ENCODE measurements at places on chromosomes 2 and 18.
A peak's percentile ranks its signal among the peaks of the same experiment; 100 is the strongest.

DNA sequence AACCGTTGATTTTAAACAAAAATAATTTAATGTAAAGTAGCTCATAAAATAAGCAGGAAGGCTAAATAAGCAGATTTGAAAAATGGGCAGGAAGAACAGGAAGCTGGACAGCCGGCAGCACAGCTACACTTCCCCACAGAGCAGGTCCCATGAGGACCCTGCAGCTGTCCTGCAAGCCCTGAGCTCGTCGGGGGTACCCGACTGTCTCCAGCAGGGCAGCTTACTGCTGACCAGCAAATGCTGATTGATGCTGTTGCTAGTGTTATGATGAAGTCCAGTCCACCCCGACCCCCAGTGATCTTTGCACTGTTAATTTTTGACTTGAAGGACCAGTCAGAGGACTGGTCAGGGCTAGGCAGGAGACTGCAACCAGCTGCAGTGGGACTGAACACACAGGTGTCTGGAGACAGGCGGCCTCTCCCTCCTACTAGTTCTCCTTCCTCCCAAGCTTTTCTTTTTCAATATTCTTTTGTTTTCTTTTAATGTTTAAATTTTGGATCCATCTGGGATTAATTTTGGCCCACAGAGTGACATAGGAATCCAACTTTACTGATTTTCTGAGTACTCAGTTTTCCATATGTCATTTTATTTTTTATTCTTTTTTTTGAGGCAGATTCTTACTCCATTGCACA, 27.7 kb downstream of the POLE4 start:
- DNase-seq = no peak

- peak; percentile 85 for DNase-seq
Measured at GRCh38 chr2:219521066-219521880, 7.0 kb downstream of the ASIC4 start.

DNA sequence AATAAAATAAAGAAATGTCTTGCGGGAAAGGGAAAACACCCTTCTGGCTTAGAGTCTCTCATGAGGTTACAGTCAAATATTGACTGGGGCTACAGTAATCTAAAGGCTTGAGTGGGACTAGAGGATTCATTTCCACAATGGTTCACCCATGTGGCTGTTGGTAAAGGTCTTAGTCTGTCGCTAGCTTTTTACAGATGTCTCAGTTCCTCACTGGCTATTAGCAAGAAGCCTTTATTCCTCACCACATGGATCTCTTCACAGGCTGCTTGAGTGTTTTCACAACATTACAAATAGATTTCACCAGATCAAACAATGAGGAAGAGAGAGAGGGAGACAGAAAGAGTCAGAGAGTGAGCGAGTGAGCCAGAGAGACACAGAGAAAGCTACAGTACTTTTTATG, 8.3 kb upstream of the ZC3H15 start:
- no peak for DNase-seq

- peak; percentile 87 for DNase-seq
Measured at GRCh38 chr2:65382776-65383357, 49.5 kb downstream of the SPRED2 start.

- DNase-seq = no peak
Measured at GRCh38 chr18:62045316-62045715, 141.5 kb downstream of the PIGN start.

DNA sequence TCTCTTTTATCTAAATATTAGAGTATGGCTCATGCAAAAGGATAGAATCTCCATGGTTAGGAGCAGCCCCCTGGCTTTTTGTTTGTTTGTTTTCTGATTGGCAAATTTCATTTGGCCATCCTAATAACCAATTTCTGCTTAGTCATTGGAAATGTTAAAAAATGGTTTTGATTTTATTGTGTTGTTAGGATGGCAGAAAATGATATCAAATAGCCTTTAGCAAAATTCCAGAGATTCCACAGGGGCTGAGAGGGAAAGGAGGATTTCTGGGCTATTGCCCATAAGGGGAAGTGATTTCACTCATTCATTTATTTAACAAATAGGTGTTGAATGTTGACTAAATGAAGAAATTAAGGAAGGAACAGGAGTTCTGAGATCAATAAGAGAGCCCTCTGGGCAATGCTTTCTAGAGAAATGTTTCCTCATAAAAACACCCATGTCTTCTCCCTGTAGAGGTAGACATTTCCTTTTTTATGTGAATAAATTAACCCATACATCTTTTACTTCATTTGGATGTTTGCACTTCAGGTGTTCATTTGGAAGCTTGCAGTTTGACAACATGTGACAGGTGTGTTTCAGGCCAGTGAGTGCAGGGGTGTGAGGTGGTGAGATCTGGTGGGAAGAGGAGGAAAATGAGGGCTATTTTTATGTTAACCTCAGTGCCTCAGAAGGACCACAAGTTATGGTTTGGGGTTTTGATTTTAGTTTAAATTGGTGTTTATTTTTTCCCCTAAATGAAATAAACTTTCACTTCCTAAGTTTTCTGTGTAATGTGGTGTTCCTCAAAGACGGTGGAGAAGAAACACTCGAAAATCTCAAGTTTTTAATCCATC, 61.7 kb upstream of the EPC2 start:
- peak; percentile 5 for DNase-seq

DNA sequence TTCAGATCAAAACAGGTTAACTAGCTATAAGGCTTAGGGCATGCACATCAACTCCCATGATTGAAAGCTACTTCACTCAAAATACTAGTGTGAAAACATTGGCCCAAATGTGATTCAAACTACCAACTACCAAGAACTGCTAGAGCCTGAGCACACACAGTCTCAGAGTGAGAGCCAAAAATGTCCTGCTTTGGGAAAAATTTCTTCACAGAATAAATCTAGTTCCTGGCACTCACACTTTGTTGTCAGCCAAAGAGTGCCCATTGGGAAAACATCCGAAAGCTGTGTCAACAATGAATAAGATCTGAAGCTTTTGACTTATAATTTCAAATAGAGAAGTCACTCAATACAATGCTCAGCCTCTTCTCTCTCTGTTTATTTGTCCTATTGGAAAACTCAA, 182.7 kb downstream of the LRATD1 start:
- no peak for DNase-seq

- DNase-seq = no peak
Measured at GRCh38 chr2:135773917-135774316, 32.3 kb downstream of the UBXN4 start.

DNA sequence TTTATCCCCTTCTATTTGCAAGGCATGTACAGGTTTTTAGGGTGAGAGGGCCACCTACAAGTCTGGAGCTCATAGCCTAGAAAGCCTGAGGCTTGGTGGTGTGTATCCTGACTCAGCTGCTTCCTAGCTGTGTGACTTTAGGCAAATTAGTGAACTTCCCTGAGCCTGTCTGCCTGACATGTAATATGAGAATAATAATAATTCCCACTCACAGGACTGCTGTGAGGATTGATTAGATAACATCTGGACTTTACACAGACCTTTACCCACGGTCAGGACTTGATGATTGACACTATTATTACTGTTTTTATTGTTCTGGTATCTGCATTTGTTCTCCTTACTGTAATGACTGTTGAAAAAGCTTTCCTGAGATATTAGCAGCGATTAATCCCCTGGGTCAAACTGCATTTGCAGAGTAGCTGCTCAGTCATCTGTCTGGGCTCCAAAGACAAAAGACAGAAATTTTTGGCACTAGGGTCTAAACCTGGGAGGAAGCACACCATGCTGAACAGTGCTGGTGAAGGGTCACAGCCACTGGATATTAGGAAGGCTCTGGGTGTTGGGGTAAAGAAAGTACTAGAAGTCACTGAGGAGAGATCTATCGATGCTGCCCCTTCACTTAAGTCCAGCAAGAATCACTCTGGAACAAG, 276.5 kb upstream of the FN1 start:
- DNase-seq = no peak

GRCh38 chr2:109129356-109129920, 433 bp downstream of the SH3RF3 start:
- DNase-seq = peak; percentile 34

DNA sequence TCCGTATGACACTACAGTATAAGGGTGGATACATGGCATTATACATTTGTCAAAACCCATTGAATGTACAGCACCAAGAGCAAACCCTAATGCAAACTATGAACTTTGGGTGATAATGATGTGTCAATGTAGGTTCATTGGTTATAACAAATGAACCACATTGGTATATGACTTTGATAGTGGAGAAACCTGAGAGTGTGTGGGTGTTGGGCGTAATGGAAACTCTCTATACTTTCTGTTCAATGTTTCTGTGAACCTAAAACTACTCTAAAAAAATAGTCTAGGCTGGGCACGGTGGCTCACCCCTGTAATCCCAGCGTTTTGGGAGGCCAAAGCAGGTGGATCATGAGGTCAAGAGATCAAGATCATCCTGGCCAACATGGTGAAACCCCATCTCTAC, 6.5 kb upstream of the ACTG2 start:
- DNase-seq = no peak

DNA sequence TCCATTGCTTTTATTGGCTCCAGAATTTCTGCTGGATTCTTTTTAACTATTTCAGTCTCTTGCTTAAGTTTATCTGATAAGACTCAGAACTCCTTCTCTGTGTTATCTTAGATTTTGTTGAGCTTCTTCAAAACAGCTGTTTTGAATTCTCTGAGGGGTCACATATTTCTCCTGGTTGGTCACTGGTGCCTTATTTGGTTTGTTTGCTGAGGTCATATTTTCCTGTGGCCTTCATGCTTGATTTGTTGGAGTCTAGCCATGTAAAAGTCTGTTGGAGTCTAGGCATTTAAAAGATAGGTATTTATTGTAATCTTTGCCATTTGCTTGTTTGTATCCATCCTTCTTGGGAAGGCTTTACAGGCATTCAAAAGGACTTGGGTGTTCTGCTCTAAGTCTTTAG, 398.7 kb downstream of the DSEL start:
- DNase-seq = no peak

GRCh38 chr2:175981551-175981950, 20.5 kb downstream of the LNPK start:
- no peak for DNase-seq

DNA sequence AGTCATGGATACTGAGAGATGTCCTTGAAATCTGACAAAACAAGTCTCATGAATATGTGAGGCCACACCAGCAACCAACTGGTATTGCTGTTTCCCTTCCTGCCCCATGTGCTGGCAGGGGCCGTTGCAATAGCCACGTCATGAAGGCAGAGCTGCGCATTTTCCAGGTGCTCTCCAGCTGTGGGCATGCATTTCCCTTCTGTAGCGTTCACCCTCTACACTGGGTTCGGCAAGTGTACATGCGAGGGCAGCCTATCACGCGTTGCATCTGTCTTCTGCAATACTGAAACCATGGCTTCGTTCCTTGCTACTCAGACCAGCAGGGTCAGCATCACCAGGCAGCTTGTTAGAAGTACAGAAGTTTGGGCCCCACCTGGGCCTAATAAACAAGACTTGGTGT, 17.4 kb downstream of the ARL4C start:
- DNase-seq = no peak

- DNase-seq = no peak
Measured at GRCh38 chr18:79802298-79802697, 4.6 kb downstream of the KCNG2 start.

GRCh38 chr2:85446296-85447221, 28.0 kb downstream of the SH2D6 start:
- peak; percentile 22 for DNase-seq

- DNase-seq = no peak
Measured at GRCh38 chr18:5419601-5420000, 124.1 kb upstream of the ZBTB14 start.

- DNase-seq = peak; percentile 93
Measured at GRCh38 chr2:162243294-162243693, at the start of gene FAP. Gene FAP, minus strand, starts transcription at chr2:162243445. Its CDS starts 118 bp downstream, at chr2:162243327.

- DNase-seq = no peak
Measured at GRCh38 chr2:19256121-19256601, 102.3 kb downstream of the OSR1 start.

DNA sequence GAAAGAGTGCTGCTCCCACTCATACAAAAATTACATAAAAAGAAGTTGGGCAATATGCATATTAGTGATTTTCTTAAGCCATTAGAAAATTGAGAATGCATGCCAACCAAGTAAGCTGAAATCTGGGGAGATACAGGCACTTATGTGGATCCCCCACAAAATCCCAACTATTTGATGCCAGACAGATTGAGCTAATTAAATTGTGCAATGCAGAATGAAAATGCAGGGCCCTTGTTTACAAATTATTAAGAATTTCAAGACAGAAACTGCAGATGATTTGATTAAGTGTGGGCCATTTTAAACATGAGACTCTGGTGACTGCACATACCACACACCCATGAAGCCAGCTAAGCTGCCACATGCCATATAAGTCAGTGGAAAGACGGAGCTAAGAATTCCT, 554.5 kb downstream of the CBLN2 start:
- DNase-seq = no peak

- DNase-seq = no peak
Measured at GRCh38 chr2:68248361-68248760, 4.0 kb downstream of the PPP3R1 start.

DNA sequence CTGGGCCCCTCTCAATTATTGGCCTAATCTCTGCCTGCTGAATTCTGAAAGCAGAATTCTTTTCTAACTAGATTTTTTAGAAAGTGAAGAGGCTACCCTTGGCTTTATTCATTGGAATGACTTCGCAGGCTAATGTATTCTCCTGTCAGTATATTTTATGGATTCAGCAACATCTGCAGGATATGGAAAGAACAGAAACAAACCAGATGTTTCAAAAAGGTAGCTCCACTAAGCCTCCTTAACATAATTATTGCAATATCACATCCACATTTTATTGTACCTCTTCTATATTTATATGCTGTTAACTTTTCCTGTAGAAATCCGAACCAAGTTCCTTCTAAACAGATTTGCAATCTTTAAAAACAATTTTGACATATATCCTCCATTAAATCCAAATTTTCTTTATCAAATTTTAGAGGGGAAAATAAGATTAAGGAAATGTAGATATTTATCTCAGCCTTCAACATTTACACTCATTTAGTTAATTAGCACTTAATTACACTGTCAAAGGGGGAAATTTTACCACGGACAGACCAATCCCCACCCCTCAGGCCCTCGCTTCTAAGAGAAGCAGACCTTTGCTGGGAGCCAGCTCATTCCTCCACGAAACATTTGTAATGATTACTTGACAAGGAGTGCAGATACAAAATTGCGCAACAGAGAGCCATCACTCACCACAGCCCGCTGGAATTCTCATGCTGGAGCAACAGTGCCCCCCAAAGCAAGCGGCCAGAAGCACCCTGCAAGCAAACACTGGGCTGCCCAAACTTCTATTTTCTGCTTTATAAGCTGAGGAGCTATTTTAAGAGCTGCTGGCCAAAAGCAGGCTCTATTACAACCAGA, 253.4 kb downstream of the ETAA1 start:
- peak; percentile 98 for DNase-seq
